ENCODE measurements at places on chromosomes 12 and 14. TPM values are rescaled to one million over a fixed set of nuclear protein-coding genes. Genes with fewer than 3 reads are reported as not detected.

The CLMN gene
- 3.6 TPM for total RNA-seq

The SLC6A12 gene
- 6.9 TPM for total RNA-seq

DNA sequence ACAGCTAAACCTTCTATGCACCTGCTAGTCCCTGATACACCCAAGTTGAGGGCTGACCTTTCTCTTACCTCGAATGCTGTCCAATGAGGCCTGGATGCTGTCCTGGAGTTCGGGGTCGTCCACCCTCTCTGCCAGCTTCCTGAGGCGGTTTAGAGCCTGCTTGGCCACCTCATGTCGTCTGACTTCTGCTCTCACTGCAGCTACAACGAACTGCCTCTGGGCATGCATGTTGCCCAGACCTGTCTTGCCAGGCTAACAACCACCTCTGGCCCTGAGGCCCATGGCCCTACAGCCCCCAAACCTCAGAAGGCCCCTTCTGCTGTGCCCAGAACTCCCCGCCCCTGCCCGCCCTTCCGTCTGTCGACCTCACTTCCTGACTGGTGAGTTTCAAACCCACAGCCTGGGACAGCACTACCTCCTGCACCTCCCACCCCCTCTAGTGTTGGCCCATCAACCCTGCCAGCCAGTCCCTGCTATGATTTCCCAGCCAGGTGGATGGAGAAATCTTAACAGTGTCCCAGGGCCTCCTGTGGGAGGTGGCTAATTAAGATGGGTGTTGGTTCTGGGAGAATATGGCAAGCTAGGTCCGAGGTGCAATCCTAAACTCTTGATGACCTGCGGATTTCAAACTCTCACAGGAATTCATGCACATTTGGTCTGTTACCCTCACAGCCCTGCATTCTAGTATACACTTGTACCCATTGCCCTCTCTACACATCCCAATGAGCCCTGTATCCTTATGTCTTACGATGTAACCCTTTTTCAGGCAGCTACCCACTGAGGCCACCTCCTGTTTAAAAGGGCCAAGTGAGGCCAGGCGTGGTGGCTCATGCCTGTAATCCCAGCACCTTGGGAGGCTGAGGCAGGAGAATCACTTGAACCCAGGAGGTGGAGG is 2.7 kb upstream of the TSPAN31 start:
- no peak for ATAC-seq

The TMEM132C gene
- total RNA-seq = 5.8 TPM

- no peak for ATAC-seq
Observed at GRCh38 chr14:67228325-67228984, 12.8 kb upstream of the PALS1 start.

All from motor neuron (in vitro differentiated cells).